ENCODE measurements at places on chromosomes 7 and 10.
A peak's percentile ranks its signal among the peaks of the same experiment; 100 is the strongest.

- DNase-seq = no peak
These were observed 25.8 kb downstream of the DOCK1 start for GRCh38 chr10:126930883-126931503.

DNA sequence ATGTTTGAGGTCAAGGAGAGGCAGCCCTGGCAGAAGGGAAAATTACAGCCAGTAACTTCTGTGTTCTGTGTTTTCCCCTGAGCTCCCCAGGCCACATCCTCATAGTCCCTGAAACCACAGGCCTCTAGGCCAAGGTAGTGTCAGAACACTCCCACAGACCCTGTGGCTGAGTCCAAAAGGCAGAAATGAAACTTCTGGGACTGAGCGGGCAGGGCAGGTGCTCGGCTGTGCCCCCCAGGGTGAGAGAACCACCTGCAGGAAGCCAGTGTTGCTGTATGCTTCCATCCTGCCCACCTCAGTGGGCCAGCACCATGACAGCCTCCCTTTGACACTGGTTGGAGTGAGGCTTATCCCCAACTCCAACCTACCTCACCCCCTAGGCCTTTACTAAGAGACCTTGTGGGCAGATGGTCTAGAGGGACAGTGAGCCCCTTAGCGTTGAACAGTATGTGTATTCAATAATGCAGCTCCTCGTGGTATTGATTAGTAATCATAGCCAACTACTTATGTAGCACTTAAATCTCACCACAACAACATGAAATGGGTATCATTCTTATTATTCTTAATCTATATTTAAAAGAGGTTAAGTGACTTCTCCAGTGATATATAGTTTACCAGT is 30.3 kb downstream of the PIK3CG start:
- no peak for DNase-seq

GRCh38 chr10:77539147-77539935 is 98.3 kb downstream of the KCNMA1 start:
- no peak for DNase-seq

DNA sequence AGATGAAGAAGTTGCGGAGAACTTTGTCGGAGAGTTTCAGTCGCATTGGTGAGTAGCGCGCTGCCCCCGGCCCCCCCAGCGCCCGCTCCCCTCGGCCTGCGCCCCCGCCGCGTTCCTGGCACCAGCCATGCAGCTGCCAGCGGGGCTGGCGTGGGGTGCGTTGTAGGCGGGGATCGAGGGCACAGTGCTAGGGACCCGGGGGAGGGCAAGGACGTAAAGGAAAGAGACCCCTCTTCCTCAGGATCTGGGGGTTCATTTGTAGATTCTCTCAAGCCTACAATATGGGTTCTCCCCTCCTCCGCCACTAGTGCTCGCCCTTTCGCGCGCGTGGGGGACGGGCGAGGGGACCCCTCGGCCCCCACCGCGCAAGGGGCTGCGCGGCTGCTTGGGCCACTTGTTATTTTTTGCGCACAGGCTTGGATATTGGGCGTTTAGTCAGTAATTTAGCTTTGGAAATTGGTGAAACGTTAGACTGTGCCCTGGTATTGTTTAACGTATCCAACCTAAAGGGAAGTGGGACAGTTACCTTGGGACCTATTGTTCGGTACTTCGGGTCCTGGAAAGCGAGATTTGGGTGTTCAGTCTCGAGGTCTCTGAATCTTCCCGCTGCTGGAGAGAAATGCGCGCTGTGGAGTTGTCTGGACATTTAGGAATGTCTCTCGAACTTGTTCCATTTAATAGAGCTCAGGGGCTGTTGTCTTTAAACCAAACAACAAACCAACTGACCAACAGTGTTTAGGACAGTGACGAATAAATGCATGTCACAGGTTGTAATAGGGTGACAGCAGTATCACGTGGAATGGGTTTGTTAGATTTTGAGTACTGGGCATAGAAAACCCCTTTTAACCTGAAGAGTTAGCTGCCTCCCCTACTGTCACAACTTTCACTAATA is 796 bp downstream of the CDK14 start:
- DNase-seq = peak; percentile 44

DNA sequence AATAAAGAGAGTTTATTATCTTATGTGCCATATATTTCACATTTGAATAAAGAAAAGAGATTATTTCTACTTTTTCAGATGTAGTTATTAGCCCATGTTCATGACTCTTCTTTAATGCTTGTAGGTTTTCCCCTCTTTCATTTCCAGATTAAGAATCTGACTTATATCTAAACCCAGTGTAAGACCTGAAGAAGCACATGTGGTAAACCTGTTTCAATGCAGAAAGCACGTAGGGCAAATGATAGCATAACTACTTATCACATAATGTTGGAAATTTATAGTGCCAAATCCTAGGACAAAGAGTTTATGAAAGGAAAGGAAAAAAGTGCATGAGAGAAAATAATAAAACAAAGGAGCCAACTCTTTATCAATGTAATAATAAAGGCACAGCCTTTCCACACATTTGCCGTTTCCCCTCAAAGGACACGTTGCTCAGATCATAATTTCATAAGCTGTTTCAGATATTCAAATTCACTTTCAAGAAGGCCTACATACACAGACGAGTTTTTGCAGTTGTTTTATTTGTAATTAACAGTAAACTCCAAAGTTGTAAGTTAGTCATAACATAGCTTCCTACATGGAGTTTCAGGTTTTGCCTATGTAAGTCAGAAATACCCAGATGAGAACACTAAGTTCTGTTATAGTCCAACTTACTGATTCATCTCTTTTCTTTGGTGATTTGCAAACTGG is 88.8 kb upstream of the MDFIC start:
- no peak for DNase-seq

GRCh38 chr10:48444266-48444665 is 137.8 kb downstream of the MAPK8 start:
- no peak for DNase-seq

- DNase-seq = no peak
These were observed 4.3 kb upstream of the EIF3A start for GRCh38 chr10:119084896-119085295.

- DNase-seq = no peak
These were observed 1222.1 kb upstream of the AUTS2 start for GRCh38 chr7:68376131-68376661.

DNA sequence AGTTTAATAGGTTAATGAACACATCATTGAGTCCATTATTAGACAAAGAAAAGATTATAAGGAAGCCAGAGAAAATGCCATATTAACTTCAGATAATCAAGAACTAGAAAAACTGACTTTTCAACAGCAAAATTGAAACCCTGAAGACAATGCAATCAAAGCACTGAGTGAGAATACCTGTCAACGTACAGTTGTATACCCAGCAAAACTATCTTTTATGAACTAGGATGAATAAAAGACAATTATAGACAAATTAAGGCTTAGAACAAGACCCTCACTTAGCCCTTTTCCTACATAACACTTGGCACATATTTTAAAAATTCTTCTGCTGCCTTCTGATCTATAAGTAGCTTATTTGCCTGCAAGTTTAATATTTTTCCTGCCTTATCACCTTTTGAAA is 19.0 kb upstream of the DGKI start:
- no peak for DNase-seq

GRCh38 chr10:62511656-62512055 is 137.5 kb downstream of the ZNF365 start:
- DNase-seq = no peak

DNA sequence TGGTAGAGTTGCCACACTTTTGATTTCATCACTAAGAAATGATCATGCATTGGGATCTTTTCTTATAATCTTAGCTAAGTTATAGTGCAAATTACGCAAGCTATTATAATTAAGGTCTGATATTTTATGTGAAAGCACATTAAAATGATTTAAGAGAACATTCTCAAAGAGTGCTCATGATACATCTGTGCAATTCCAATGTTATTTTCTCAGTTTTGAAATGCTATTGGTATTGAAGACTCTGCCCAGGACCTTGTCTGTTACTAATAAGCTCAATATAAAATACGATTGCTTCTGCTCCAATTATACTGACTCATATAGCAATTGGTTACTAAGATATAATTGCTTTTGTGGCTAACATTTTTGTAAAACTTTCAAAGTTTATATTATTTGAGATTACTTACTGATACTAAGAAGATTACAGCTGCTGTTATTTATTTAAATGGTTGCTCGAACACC is 180.9 kb downstream of the ADAM12 start:
- no peak for DNase-seq

GRCh38 chr10:2214805-2215204 is 477.5 kb upstream of the ADARB2 start:
- no peak for DNase-seq

Measured in NCI-H1694 treated with DMSO at 0.1 percent for 48 hours (cell line).